Stromal cell of bone marrow (primary cell): ENCODE measurements at places on chromosomes 13 and 19.
A peak's percentile ranks its signal among the peaks of the same experiment; 100 is the strongest.

- DNase-seq: no peak
Measured at GRCh38 chr13:21443171-21443570, 15.9 kb downstream of the ZDHHC20 start.

GRCh38 chr19:13930402-13930801 is 7.8 kb downstream of the PODNL1 start:
- DNase-seq: no peak

DNA sequence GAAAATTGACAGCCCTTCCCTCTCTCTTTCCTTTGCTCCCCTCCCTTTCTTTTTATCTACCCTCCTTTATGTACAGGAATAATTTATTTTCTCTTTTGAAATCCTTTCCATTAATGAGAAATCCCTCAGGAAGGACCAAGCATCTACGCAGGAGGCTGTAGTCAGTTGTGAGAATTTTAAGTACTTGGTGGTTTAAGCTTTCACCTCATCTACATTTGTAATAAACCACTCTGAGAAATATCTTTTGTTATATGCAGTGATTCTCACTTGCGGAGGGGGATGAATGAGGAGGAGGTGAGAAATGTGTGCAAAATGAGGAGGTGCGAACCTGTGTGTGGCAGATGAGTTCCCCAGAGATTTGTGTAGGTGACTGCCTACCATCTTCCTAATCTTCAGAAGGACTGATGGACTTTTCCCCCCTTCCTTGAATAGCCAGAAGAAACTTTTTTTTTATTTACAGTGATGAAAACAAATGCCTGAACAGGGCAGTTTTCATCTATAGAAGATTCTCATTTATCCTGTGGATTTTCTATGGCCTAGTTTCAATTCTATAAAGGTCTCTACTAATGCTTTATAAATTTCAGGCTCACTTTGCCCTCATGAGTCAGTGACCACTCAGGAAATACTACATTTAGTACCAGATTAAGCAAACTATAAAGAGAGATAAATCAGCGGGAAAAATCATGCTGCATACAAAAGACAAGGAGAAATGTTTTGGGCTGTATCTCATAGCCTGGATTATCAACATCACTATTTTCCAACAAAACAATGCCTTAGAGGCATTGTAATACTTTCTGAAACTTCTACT is 118.3 kb downstream of the LHFPL6 start:
- DNase-seq: peak; percentile 35

DNA sequence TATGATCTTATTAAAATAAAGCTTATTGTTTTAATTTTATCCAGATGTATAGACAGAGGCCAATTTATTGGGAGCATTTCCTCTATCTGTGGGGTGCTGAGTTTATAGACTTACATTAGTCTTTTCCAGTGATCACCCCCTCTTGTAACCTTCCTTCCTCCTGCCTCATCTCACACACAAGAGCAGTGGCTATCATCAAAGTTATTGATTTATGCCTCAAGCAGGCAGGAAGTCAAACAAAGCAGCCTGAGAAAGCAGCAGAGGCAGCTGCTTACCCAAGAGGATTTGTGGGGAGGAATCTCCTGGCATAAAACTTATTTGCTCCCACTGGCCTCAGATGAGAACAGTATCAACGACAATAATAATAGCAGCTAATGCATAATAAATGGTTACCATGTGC is 26.3 kb upstream of the DCLK1 start:
- DNase-seq: no peak

GRCh38 chr13:27730191-27730590 is 62.1 kb upstream of the GSX1 start:
- DNase-seq: no peak

- no peak for DNase-seq
Measured at GRCh38 chr19:15323496-15324235, 8.7 kb downstream of the BRD4 start.

DNA sequence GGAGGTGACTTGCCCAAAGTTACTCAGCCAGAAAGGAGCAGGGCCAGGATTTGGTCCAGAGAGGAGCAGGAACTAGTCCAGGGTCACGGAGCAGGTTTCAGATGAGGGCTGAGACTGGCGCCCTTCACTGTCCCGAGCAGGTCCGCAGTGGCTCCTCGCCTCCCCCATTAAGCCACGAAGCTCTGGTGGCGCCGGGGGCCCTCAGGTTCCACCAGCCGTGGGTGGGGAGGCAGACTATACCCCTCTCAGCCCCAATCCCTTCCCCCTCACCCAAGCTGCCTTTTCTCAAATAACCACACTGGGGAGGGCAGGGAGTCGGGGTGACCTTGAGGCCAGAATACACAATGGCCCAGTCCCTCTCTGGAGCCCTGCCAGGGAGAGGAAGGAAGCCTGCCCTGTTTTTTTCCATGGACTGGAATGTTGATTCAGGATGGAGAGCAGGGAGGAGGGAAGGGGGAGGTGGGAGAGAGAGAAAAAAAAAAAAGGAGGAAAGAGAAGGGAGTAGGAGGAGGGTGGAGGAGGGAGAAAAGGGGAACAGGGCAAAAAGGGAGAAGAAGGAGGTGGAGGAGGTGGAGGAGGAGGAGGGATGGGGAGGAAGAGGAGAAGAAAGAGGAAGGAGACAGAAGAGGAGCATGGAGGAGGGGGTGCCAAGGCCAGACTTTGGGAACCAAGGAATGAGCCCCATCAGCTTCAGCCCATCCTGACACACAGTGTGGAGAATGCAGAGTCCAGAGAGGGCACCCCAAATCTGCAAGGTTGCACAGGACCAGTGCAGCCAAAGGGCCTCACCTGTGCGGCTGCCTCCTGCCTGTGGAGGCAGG is 19.7 kb downstream of the CEACAM16 start:
- DNase-seq: no peak

- DNase-seq: peak; percentile 41
Measured at GRCh38 chr19:19021115-19021514, 12.2 kb downstream of the SUGP2 start.

GRCh38 chr13:94674609-94675348 is 37.6 kb downstream of the SOX21 start:
- DNase-seq: peak; percentile 15

DNA sequence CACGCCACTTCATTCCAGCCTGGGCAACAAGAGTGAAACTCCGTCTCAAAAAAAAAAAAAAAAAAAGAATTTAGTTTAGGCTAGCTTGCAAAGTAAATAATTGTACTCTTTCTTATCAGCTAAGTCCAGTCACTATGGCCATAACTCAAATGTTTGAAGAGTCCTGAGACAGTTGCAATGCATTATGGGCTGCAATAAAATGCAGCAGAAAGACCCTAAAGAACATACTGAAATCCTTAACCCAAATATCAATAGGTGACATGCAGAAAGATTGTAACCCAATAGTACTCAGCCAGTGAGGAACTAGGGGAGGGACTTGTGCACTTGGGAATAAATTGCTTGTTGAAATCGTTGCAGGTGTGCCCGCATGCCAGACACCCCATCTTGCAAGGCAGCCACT is 20.9 kb upstream of the FFAR2 start:
- DNase-seq: no peak

GRCh38 chr19:38270587-38271167 is 6.3 kb downstream of the SPINT2 start:
- no peak for DNase-seq

- DNase-seq: no peak
Measured at GRCh38 chr19:10797541-10798256, 38.3 kb downstream of the TMED1 start.

DNA sequence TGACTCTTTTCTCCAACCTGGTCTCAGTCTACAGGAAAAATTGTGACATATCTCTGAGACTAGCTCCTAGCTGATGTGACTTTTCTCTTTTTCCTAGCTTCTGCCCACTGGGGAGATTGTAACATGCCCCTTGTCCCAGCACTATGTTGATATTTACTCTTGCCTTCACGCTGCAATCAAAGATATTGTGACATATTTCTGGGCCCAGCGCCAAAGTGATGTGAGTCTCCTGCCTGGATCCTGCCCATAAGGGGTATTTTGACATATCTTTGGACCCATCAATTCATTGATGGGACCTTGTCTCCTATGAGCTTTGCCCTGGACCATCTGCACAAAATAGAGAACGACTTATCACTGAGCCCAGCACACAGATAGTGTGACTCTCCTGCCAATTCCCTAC is 41.1 kb downstream of the ZNF729 start:
- DNase-seq: no peak

DNA sequence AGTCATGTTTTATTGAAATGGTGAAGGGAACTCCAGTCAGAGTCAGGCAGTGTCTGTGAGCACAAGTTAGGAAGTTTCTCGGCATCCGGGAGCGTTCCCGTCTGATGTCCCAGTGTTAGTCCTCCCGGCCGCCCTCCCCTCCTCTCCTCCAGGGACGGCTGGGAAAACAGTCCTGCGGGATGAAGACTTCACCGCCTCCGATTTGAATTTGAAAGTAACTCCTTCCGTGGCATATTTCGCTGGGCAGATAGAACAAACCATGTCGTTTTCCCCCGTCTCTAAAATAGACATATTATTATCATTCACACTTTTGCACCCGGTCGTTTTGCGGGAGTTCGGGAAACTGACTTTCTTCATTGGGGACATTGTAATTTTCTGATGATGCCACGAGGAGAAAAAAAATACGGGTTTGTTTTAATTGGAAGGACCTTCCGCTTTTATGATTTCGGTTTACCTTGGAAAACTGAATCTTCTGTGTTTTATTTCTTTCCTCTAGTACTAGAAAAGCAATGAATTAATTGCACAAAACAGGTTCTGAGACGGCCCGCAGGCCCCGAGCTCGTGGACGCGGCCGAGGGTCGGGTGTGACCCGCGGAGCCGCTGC is 76.6 kb downstream of the ZIC5 start:
- DNase-seq: no peak

GRCh38 chr19:279231-279630 is 12.0 kb downstream of the PLPP2 start:
- DNase-seq: no peak

- peak; percentile 68 for DNase-seq
Measured at GRCh38 chr19:13053761-13054625, 48.7 kb downstream of the LYL1 start.

DNA sequence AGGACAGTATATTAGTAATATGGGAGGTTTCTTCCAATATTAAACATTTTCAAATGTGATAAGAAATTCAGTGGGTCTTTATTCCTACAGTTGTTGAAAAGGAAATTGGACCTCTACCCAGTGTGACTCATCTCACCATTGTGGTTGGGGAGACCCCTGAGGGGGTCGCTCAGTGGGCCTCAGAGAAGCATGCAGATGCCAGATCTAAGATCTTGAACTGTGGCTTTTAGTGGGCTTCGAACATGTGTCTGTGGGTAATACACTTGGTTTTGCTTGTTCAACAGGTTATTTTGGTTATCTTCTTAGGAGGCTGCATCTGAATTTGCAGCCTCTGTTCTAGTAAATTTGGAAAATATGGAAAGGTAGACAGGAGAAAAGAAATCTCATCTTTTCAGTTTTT is 132.3 kb downstream of the PCCA start:
- DNase-seq: no peak

GRCh38 chr19:15379999-15380647 is 536 bp upstream of the AKAP8 start:
- DNase-seq: no peak

DNA sequence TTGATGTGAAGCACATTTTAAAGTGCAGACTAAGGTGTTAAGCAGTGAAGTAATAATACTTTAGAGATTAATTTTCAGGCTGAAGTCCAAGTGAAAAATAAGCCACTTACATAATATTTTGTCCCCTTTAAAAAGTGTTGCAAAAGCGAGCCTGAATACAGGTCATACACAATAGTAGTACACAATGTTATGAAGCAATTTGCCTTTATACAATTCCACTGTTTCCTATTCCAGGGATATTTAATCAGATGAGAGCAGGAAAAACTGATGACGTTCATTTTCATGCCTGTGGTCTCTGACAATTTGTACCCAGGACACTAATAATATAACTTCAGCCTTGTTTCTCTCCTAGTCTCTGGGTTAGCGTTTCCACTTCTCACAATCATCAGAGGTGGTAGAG is 916.7 kb downstream of the PCDH9 start:
- DNase-seq: no peak

GRCh38 chr13:78430166-78430791 is 173.1 kb downstream of the POU4F1 start:
- no peak for DNase-seq
